ENCODE measurements at places on chromosomes 5 and 9.

DNA sequence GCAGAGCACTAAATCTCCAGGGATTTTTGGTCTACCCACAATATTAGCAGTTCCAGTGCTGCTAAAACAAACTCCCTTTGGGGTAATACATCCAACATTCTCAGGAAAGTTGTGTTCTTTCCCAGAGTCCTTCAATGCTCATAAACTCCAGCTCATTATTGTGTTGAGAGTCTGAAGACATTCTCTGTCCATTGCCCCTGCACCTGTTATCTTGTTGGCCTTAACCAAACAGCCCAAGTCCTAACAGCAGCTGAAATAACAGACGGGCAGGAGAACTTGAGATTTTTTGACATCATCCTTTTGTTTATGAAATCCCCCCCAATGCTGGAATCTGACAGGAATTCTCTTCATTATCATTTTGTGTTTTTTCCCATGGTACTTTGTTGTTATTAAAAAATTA is 110.8 kb downstream of the PAPPA start:
- no peak for DNase-seq

DNA sequence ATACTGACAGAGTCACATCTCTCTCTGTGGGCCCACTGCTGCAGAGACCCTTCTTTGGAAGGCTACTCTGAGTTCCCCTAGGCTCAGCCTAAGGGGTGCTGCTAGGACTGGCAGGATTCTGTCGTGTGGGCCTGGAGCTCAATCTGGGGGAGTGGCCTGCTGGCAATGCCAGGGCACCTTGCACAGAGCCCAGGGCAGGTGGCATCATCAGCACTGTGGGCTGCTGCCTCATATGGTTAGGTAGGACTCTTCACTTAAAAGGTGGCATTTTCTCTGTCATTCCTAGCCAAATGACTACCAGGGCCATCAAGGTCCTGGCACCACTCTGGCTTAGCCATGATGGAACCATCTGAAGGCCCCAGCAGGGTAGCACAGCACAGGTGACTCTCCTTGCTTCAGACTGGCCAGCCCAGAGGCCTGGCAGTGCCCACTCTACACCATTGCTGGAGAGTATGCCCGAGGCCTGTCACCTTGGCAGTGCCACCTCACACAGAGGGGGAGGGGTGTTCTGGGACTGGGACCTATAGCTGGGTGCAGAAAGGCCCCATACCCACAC is 21.9 kb downstream of the PITX1 start:
- DNase-seq: no peak

GRCh38 chr5:127599320-127599719 is 49.6 kb upstream of the CTXN3 start:
- DNase-seq: no peak

GRCh38 chr9:78963911-78964310 is 607.9 kb upstream of the TLE4 start:
- no peak for DNase-seq

GRCh38 chr5:66713998-66714397 is 117.8 kb downstream of the MAST4 start:
- peak; percentile 1 for DNase-seq

- DNase-seq: peak; percentile 9
Measured at GRCh38 chr5:138824924-138825863, 49.9 kb downstream of the LRRTM2 start.

DNA sequence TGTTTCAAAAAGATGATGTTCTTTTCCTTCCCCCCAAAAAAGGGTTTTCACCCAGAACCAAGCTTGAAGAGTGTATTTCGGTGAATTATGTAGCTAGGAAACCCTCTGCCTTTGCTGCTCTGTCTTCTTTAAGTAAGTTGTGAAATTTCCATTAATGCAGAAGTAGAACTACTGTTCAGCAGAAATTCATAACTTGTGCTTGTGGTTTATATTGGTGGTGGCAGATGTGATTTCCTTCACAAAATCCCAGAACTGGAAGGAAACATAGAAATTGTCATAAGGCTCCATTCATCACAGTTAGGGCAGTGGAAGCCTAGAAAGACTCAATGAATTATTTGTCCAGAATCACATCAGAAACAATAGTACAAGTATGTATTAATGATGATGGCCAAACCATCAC is 42.1 kb upstream of the DAB2 start:
- DNase-seq: no peak

GRCh38 chr5:176876506-176877431 is 22.4 kb downstream of the HK3 start:
- DNase-seq: no peak

DNA sequence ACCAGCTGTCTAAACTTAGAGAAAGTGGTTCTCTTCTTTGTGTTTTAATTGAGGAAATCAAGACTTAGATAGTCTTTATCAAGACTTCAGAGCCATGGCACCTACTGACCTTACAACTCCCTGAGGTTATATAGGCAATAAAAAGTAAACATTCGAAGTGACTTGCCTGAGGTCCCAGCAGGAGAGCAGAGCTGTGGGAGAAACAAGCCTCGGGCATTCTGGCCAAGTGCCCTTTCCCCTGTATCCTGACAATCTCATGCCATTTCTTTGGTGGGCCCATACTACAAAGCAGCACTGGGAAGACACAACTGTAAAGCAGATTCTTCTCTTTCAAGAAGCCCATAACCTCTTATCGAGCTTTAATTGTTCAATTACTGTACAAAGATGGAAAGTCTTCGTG is 23.1 kb downstream of the FREM1 start:
- no peak for DNase-seq

DNA sequence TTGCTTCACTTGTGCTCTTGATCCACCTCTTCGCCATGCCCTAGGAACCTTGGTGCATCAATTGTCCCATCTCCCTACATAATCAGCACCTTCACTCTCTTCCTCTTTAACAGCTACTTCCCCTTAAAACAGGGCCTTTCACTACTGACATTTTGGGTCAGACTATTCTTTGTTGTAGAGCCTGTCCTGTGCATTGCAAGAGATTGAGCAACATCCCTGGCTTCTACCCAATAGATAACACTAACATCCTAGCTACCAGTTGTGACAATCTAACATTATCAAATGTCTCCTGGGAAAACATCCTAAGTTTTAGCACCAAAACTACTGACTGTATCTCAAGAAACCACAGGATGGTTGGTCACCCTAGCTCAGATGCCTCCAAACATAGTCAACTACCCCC is 854.3 kb upstream of the DMAC1 start:
- DNase-seq: no peak

DNA sequence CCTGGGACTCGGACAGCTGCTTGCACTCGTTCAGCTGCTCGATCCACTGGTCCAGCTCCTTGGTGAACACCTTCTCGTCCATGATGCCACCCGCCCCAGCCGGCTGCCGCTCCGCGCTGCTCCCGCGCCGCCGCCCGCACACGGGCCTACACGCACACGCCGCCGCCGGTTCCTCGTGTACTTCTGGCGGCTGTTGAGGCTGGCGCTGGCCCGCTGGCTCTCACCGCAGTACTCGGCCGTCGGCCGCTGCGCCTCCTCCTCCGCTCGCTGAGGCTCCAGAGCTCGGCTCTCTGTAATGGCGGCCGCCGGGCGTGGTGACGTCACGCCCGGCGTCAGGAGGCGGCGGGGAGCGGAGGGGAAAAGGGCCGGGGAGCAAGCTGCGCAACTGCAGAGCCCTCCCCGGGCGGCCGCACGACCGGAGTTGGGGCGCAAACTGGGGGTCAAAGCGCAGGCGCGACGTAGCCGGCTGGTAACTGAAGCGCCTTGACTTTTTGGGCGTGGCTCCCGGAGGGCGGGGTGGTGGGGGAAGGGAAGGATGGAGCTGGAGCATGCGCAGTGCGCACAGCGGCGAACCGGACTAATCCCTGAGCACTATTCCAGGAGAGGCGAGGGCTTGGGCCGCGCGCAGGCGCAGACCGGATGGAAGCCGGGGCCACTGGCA is at the start of gene PPP2CA:
Gene PPP2CA, minus strand, starts transcription at position 294 of the 661 bp plus-strand sequence. Its CDS starts 212 bp downstream, at position 82.
- DNase-seq: peak; percentile 99

DNA sequence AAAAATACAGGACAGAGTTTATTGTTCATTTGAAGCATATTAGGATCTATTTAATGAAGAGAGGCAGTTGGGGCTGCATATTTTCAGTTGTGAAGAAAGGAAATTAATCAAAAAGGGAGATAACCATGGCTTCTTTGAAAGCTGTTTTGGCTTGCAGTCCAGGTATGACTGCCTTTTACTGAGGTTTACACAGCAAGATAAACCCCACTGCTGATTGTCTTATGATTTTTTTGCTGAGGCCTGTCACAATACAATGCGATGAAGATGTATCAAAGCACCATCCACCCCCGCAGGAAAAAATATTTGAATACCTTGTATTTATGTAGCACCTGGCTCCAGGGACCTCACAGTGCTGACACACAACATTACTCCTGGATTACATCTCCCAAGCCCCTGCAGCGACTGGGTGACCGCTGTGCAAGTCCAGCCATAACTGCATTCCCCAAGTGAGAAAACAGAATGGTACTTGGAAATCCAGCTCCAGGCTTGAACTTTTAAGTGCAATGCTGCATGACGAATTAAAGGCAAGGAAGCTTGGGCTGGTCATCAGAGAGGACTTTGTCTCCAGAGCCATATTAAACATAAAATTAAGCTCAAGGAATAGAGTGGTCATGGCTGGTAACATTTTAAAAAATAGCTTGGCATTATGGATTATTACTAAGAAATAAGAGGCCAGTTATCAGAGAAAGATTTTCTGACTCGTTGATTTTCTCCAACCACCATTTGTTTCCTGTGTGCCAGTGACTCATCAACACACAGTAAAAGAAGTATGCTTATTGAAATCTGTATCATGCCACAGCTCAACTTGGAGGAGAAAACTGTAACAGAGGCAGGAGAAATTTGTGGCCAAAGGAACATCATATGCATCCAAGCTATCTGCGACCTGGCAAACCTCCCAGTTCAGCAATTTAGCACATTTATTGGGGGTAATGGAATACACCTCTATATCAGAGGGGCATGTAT is 374.2 kb downstream of the MAN2A1 start:
- no peak for DNase-seq

DNA sequence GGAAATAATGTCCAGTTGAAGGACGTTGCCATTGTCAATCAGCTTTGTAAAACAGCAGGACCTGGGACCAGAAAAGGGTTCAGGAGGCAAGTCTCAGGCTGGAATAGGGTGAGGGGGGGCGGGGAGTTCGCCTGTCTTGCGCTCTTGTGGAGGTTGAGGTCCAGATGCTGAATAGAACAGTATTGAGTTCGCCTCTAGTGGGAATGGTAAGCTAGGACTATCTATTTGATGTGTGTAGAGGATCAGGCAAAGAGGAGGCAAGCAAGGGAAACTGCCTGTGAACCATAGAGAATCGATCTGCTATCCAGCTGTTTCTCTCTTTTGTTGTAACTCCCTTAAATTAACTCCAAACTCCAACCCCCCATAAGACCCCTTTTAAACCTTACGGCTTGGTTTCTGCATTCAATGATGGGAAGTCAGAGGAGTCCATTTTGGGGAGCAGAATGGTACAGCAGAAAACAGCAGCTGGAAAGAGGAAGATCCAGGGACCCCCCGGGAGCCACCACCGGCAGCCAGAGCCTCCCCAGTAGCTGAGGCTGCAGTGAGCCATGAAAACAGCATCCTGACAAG is 133.7 kb downstream of the SLC28A3 start:
- no peak for DNase-seq

GRCh38 chr9:136339173-136339957 is 12.0 kb downstream of the GPSM1 start:
- DNase-seq: peak; percentile 52
